ENCODE measurements at places on chromosomes 2 and 18.

DNA sequence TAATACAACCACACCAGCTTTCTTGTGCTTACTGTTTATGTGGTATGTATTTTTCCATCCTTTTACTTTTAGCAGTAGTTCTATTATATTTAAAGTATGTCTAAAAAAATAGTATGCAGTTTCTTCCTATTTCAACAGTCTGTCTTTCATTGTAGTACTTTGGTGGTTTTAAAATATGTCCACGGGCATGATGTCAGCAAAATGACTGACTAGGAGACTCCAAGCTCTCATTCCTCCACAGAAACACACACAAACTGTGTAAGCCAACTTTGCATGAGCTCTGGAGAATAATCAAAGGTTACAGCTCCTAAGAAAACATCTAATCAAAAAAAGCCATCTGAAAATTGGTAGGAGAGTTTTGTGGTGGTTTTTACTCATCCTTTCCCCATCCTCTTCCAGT lies 56.1 kb downstream of the TEX51 start:
- no peak for DNase-seq

DNA sequence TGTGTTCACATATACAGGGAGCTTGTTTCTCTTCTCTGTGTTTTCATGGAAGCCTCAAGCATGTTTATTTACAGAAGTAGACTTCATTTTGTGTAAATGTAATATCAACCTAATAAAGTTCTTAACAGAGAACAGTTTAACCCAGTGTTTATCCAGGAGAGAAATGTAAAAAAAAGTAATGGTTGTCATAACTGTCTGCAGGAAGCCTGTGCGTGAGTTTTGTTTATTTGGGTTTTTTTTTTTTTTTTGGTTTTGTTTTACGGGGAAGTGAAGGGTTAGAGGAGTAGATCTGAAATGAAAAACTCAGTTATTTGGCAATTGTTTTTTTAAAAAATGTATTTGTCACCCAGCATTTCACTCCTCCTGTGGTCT lies 124.7 kb downstream of the RAPGEF4 start:
- DNase-seq, result no peak

DNA sequence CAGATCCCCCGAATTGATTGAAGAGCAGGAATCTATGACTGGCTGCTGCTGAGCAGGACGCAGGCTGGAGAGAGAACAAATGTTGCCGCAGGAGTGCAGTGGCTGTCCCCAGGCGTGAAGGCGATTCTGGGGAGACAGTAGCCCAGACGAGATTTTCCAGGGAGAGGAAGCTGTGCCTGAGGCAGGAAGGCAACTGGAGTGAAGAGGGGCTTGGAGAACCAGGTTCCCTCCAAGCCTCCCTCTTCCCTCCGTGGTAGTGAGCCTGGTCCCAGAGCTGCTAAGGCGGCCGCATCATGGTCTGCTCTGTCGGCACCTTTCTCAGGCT lies 1.3 kb upstream of the NPPC start:
- DNase-seq, result peak; percentile 4

GRCh38 chr2:169184074-169184473 lies 114.7 kb downstream of the DHRS9 start:
- DNase-seq, result no peak

- no peak for DNase-seq
Measured at GRCh38 chr2:127158614-127159290, 51.8 kb upstream of the BIN1 start.

- no peak for DNase-seq
Measured at GRCh38 chr2:48264627-48265026, 265.3 kb upstream of the STON1 start.

GRCh38 chr2:1742681-1743395 lies 1.5 kb downstream of the PXDN start:
- peak; percentile 8 for DNase-seq

- DNase-seq, result no peak
Measured at GRCh38 chr18:30016179-30016578, 1026.4 kb downstream of the DSC3 start.

Data from WERI-Rb-1 (cell line).